Adrenal gland (tissue), 19 donors: ENCODE measurements at places on chromosomes 6 and 20.

DNA sequence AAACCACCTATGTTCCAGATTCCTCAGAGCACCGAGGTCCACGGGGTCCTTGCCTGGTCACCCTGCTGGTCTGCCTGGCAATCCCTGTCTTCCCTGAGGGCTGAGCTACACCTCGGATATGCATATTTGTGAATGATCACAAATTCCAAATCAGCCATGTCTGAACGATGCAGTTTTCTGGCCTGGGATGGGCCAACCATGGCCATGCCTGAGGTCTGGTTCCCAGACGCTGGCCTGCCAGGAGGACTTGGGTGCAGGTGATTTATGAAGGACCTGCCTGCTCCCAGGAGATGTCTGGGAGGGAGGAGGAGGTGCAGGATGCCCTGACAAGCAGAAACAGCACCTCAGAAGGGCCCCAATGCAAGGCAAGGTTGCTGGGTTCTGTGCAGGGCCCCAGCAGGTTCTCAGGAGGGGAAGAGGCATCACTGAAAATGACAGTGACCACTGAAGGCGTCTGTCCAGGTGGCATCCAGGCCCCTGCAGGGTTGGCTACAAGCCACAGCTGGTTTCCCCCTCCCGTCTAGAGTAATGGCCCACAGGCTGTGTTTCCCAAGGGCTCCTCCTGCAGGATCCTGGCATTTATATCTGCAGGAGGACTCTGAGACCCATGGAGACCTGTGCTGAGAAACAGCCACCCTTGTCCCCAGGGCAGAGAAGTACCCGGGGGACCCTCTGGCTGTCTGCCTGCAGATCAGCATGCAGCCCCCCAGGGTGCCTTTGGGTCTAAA lies 205.3 kb downstream of the TAF4 start:
- no peak for DNase-seq

DNA sequence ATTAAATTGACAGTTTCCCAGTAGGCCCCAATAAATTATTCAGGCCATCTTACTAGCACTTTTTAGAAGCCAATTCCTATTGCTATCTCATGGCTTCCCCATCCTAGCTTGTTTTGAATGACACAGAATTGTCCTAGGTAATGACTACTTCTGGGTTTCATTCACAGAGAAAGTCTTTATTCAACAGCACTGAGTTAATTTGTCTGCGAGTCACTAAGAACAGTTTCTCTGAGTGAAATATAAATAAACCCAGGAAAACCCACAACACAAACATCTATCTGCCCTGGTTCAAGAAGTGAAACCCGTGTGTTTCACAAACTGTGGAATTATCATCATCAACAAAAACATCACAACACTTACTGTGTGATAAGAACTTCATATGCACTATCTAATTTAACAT lies 1366.8 kb downstream of the EPHA7 start:
- DNase-seq: no peak

GRCh38 chr6:16657768-16658167 lies 103.5 kb downstream of the ATXN1 start:
- DNase-seq: no peak

DNA sequence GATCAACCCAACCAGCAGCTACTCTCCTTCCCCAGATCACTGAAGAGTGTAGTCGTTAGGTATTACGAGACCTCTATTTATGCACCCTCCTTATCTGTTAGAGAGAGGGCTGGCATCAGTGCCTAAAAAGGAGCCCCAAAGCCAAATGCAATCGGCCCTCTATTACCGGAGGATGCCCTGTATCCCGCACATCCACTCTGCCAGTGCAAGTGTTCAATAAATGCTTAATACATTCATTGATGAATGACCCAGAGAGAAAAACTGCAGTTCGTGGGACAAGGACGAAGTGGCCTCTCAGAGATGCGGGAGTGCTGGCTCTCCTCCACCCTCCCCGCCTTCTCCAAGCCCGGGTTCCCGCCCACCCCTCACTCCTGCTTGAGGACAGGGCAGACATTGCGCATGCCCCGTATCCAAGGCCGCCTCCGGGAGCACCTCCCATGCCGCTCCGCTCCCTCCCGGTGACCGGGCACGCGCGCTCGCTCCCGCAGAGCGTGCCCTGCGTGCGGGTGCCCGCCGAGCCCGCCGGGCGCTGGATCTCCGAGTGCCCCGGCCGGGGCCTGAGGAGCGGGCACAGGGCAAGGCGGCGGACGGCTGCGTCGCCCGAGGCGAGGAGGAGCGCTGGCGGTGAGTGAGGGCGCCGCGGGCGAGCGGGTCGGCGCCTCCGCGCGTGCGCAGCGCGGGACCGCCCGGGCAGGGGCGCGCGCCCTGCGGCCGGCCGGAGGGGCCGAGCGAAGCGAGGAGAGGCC lies 27.2 kb upstream of the BTBD3 start:
- DNase-seq: peak; percentile 96

GRCh38 chr6:83155794-83156193 lies 37.3 kb downstream of the PGM3 start:
- DNase-seq: no peak

DNA sequence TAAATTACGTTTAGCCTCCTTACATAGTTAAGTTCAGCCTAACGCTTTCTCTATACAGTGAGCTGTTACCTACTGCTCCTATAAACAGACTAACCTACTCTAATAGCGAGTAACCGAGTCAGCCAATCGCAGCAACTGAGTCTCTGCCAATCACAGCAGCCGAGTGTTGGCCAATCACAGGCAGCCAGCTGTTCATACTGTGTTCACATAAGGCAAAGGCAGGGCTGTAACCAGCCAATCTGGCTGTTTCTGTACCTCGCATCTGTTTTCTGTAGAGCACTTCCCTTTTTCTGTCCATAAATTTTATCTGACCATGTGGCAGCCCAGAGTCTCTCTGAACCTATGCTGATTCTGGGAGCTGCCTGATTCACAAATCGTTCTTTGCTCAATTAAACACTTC lies 263.9 kb upstream of the JARID2 start:
- peak; percentile 8 for DNase-seq

- DNase-seq: no peak
These were observed 24.4 kb downstream of the RPP40 start for GRCh38 chr6:4979426-4979825.

- peak; percentile 41 for DNase-seq
These were observed 62.1 kb downstream of the WDR27 start for GRCh38 chr6:169639653-169640278.

GRCh38 chr6:64227863-64228262 lies 592.3 kb downstream of the PHF3 start:
- no peak for DNase-seq

DNA sequence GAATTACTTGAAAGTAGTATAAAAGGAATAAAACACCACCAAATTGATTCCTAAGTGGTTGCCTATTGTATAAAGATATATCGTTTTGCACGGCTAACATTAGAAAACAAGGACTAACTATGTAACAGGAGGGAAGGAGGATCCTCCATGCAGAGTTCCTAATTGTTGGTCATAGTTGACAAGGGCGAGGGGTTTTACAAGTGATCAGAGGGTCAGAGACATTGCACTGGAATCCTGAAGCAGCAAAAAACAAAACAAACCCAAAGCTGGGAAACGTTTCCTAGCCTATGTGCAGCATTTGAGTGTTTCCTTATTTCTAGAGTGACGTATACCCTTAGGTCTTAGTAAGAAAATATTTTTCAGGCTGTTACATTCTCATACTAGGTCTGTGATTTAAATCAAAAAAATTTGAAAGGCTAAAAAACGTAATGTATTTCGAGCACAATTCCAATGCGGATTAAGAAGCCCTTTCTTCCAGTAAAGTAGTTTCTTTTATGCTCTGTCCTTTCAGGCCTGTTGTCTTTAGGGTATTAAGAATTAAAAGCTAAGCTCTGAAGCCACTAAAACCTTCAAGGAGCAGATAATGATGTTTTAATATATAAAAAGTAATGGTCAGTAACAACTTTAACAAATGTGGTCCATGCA lies 373.8 kb upstream of the MMS22L start:
- DNase-seq: no peak

DNA sequence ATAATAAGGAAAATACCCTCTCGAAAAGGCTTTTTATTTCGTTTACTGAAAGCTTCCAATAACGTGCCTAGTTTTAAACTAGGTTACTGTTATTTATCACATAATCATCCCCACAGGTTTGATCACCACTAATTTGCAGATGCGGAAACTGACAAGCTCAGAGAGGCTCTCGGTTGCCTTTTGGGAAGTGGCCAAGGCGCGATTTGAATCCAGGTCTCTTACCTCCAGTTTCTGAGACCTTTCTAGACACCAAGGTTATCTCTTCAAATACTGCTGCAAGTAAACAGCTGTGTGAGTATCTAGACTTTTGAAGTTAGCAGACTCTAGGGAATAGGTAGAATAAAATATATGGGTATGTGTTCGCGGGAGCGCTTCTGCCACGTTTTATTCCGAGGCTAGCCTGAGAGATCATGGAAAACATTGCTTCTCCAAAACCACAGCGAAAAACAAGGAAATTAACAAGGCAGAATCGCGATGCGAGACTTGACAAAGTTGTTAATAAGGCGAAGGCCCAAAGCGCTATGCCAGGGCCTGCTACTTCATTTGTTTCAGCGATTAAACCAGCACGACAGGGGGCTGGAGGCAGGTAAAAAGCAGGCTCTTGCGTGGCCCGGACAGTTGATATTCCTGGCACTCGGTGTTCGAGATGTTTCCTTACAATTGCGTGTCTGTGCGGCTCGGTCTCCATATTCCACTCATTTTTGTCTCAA lies 1.8 kb upstream of the JARID2 start:
- DNase-seq: no peak

DNA sequence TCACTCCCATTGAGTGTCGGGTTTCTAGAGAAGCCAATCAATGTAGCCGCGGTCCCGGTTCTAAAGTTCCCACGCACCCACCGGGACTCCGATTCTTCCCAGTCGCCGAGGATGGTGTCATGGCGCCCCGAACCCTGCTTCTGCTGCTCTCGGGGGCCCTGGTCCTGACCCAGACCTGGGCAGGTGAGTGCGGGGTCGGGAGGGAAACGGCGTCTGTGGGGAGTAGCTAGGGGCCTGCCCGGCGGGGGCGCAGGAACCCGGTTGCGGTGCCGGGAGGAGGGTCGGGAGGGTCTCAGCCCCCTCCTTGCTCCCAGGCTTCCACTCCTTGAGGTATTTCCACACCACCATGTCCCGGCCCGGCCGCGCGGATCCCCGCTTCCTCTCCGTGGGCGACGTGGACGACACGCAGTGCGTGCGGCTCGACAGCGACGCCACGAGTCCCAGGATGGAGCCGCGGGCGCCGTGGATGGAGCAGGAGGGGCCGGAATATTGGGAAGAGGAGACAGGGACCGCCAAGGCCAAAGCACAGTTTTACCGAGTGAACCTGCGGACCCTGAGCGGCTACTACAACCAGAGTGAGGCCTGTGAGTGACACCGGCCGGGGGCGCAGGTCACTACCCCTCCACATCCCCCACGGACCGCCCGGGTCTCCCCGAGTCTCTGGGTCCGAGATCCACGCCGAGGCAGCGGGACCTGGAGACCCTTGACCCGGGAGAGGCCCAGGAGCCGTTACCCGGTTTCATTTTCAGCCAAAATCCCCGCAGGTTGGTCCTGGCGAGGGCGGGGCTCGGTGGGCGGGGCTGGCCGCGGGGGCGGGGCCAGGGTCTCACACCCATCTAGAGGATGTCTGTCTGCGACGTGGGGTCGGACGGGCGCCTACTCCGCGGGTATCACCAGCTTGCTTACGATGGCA lies 35.2 kb upstream of the HLA-G start:
- DNase-seq: peak; percentile 62

GRCh38 chr6:144066255-144066654 lies 29.1 kb downstream of the SF3B5 start:
- DNase-seq: no peak

GRCh38 chr20:53773792-53774401 lies 180.3 kb upstream of the ZNF217 start:
- no peak for DNase-seq

GRCh38 chr6:53892707-53893106 lies 97.9 kb downstream of the LRRC1 start:
- DNase-seq: no peak

DNA sequence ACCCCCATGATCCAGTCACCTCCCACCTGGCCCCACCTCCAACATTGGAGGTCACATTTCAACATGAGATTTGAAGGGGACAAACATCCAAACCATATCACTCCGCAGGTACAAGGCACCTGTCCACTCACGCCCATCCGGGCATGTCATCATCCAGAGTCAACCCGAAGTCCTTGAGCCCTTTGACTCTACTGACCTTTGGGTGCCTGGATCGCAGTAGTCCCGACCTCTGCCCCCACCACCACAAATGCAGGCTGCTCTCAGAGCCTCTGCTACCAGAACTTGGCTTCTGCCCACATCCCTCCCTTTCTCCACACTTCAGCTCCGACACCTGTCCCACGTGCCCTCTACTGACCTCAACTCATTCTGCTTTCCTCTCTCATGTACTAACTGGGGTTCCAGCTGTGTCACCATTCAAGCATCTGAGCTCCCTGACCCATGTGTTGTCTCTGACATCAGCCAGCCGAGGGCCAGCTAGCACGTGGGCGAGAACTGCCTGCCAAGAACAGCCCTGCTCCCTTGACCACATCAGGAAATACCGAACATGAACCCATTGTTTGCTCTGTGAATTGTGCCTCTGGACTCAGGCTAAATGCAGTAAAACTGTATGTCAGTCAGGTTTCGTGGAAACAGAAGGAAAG lies 498.3 kb upstream of the SULF2 start:
- DNase-seq: peak; percentile 37

- DNase-seq: no peak
These were observed 101.5 kb downstream of the PHACTR3 start for GRCh38 chr20:59705651-59706399.

DNA sequence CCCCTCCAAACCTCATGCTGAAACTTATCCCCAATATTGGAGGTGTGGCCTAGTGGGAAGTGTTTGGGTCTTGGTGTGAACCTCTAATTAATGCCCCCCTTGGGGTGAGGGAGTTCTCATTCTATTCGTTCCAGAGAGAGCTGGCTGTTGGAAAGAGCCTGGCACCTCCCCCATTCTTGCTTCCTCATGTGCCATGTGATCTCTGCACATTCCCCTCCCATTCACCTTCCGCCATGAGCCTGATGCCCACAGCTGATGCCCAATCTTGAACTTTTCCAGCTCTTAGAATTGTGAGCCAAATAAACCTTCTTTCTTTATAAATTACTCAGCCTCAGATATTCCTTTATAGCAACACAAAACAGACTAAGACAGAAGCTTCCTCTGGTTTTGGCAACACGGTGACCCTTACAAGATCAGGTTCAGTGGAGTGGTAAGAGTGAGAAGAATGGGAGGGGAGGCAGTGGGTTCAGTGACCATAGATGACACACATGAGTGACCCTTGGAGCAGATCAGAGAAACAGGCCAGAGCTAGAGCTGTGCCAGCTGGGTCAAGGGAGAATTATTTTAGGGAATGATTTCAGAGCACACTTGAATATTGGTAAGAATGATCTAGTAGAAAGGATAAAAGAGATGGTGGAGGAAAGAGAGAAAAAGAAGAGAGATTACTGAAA lies 176.4 kb downstream of the LY86 start:
- peak; percentile 71 for DNase-seq

GRCh38 chr20:41134362-41135186 lies 2.8 kb upstream of the PLCG1 start:
- no peak for DNase-seq

- no peak for DNase-seq
These were observed 115.6 kb upstream of the SIRPA start for GRCh38 chr20:1779567-1779966.
